Brain microvascular endothelial cell (primary cell): ENCODE measurements at places on chromosomes 11 and 22.

DNA sequence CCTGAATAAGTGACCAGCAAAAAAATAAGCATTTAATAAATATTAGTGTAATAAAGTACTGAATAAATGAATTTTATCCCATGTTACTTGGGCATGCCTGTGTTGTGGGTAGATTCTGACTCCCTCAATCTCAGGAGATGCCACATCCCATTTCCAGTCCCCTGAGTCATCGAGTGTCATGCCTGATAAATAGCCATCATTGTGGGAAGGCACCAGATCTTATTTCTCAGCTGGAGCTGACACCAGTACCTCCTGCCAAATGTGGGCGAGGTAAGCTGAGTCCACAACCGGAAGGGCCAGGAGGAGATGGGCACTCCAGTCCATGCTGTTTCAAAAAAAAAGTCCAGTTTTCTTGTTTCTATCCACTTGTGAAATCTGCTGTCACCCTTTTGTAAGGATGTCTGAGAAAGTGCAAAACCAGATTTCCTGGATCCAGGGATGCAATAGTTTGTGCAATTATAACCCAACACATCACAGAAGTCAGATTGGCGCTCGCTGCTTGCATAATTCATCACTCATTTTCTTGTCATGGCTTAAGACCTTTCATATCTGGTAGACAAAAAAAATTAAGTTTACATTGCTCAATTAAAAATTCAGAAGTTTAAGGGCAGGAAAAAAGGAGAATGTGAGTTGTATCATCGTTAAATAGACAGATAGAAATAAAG is 311.6 kb downstream of the MIAT start:
- DNase-seq, result no peak

- DNase-seq, result no peak
Measured at GRCh38 chr11:69896250-69896649, 77.0 kb upstream of the FGF3 start.

DNA sequence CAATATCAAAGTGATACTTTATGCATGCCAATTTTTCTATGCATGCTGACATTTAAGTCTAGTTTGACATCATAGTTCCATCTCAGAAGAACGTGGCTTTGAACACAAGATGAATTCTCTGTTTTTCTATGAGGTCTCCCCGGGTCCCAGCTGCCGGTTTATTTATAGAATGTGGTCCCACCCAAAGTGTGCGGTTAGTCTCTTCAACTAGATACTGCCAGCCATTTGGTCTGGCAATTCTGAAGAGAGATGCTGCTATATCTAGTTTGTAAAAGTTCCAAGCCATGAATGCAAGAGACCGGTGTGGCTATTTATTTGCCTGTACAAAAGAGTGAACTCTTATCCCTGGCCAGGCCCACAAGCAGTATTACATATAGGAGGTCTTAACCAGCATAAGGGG is 9.2 kb downstream of the OR5A2 start:
- DNase-seq, result no peak

GRCh38 chr22:29269731-29270474 is 1.8 kb downstream of the EWSR1 start:
- no peak for DNase-seq

- DNase-seq, result peak; percentile 85
Measured at GRCh38 chr11:65479184-65480145, 19.4 kb upstream of the MALAT1 start.

GRCh38 chr11:112377946-112378345 is 117.3 kb upstream of the PLET1 start:
- no peak for DNase-seq
